ENCODE measurements at places on chromosomes 16 and 17.

DNA sequence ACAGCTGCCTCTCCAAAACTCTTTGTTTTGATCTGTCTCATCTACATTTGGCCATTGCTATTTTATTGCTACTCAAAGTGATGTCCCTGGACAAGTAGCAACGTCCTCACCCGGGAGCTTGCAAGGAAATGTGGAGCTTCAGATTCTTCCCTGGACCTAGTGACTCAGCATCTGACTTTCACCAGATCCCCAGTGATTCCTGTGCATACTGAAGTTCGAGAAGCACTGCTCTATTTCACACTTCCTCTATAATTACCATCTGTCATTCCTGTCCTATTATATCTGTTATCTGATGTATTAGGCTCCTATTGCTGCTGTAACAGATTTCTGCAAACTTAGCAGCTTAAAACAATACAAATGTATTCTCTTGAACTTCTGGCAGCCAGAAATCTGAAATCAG, 28.5 kb upstream of the VAT1L start:
- no peak for DNase-seq

DNA sequence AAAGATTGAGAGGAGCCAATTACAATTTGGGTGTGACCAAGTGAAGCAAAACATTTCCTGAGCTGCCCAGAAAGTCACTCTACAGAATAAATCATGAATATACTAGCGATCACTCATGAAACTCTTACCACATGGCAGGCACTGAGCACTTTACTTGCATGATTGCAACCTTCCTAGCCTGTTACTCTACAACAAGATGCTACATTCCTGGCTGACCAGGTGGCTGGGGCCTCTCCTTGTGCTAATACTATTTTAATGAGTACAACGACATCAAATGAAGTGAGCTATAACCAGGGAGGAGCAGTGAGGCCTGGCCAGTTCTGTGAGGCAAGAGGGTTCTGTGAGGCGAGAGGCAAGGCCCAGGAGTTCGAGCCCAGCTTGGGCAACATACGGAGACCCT, 75.2 kb downstream of the CPPED1 start:
- no peak for DNase-seq

DNA sequence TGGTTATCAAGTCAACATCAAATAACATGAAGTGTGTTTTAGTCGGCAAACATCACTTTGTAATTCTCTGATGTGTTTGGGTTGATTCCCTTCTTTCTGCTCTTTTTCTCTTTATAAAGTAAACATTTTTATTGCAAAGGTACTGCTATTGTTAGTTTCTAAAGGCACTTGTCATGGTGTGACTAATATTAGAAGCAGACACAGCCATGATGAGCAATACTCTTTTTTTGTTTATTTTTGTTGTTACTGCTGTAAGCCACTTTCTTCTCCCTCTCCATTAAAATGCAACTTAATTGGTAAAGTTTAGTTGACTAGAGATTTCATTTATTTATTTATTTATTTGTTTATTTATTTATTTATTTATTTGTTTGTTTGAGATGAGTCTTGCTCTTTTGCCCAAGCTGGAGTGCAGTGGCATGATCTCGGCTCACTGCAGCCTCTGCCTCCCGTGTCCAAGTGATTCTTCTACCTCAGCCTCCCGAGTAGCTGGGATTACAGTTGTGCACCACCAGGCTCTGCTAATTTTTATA, 424.7 kb downstream of the WWOX start:
- no peak for DNase-seq

GRCh38 chr17:47207143-47208067, 1.7 kb upstream of the MYL4 start:
- no peak for DNase-seq

DNA sequence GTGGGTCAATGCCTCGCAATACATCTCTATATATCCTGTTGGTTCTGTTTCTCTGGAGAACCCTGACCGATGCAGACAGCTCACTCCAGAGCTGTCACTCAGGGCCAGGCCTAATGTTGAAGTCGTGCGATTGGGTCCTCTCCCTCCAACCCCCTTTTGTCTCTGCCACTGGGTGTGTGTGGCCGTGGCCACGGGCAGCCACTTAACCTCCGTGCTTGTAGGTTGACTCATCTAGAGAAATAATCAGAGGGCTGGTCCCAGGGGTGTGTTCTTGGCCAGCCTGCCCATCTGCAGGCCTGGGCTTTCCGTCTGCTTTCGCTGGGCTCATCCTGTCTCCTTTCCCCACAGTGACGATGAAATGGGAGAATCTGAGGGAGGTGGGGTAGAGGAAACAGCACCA, 7.4 kb downstream of the ADAD2 start:
- DNase-seq, result no peak

GRCh38 chr16:72951916-72952315, 96.0 kb downstream of the ZFHX3 start:
- DNase-seq, result no peak

DNA sequence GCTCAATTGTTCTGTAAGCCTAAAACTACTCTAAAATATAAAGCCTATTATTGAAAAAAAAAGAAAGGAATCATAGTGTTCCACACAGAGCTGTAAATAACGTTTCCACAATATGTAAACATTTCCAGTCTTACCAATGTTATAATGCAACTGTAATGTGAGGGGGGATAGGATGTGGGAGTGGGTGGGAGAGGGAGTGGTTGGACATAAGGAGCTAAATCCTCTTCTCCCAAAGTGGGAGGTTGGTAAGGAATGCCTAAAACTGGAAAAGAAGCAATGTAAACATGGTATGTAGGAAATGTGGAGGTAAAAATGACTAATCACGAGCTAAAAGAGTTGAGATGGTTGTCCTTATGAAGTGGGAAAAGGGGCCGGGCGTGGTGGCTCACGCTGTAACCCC, 17.6 kb upstream of the SBK1 start:
- no peak for DNase-seq

GRCh38 chr16:10970065-10970464, 25.7 kb downstream of the CLEC16A start:
- no peak for DNase-seq

GRCh38 chr16:30753596-30753995, 5.4 kb downstream of the PHKG2 start:
- no peak for DNase-seq

DNA sequence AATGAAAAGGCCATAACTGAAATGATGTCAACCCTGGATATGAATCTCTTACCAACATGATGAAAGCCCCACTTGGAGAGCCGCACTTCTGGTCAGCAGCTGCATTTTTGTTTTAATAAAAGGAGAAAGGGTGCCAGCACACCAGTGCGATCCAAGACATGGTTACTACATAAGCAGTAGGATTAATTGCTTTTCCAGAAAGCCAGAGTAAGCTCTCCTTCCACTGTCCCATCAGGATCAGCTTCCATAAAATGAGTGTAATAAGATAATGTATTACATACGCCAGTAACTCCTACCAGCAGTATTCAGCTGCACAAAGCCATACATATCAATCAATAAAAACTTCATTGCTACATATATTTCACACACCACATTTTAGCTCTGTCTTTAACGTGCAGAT, 26.3 kb upstream of the NACA2 start:
- DNase-seq, result no peak

- DNase-seq, result no peak
These were observed 6.1 kb downstream of the ABCC3 start for GRCh38 chr17:50640686-50641351.

DNA sequence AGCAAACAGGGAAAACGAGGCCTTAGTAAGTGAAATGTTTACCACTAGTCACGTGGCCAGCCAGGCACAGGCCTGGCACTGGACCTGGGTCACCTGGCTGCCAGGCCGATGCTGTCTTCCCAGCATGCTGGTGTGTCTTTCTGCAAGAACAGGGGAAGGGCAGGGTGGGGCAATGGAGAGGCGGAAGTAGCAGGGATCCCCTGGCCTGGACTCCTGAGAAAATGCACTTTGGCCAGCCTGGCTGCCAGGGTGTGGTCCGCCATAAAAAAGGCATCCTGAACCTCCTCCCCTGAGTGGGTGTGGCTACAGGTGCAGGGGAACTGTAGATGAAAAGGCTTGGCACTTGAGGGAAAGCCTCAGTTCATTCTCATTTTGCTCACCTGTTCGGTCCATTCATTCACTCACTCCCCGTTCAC, 1.0 kb upstream of the ANKRD40CL start:
- DNase-seq, result no peak

GRCh38 chr16:84739349-84740124, 39.7 kb downstream of the USP10 start:
- no peak for DNase-seq

GRCh38 chr17:16464303-16465051, 27.5 kb downstream of the LRRC75A start:
- DNase-seq, result no peak

- DNase-seq, result peak; percentile 92
These were observed 340 bp upstream of the ROGDI start for GRCh38 chr16:4802659-4803287.

GRCh38 chr17:3903881-3904290, 11.0 kb upstream of the CAMKK1 start:
- DNase-seq, result no peak

DNA sequence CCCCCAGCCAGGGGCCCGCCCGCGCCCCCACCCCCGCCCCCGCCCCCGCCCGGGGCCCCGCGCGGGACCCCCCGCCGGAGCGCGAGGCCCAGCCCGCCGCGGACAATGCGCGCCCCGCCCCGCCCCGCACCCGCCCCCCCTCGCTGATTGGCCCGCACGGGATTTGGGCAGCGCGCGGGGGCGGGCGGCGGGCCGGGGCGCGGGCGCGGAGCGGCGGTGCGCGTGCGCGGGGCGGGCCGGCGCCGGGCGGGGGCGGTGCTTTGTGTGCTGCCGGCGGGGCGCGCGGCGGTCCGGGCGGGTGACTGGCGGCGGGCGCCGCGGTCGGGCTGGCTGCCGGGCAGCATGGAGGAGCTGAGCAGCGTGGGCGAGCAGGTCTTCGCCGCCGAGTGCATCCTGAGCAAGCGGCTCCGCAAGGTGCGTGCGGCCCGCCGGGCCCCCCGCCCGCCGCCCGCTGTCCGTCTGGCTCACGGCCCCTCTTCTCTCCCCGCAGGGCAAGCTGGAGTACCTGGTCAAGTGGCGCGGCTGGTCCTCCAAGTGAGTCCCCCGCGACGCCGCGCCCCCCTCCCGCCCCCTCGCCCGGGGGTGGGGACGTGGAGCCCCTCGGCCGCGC, at the start of gene CBX2:
CBX2 (plus strand) TSS at position 255 of the 610 bp plus-strand sequence; CDS start at position 343, 88 bp downstream.
- peak; percentile 81 for DNase-seq

DNA sequence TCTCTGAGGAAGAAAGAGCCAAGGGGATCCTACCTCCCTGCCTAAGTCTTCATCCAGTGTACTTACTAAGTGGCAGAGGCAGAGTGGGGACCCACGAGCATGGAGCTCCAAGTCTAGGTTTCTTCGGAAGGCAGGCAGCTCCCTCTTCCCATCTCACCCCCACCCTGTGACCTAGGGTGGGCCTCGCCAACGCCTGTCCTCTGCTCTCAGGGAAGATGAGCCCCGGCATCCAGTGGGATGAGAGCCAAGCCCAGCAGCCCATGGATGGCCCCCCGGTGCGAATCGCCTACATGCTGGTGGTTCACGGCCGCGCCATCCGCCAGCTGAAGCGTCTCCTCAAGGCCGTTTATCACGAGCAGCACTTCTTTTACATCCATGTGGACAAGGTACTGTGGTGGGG, 8.3 kb downstream of the XYLT2 start:
- no peak for DNase-seq
